ENCODE measurements at places on chromosomes 12 and 14.

GRCh38 chr14:33679461-33680225 is 271.2 kb downstream of the EGLN3 start:
- no peak for DNase-seq

GRCh38 chr14:74599321-74599761 is 12.7 kb downstream of the LTBP2 start:
- no peak for DNase-seq

GRCh38 chr12:131903270-131904255 is 9.1 kb downstream of the ULK1 start:
- DNase-seq = no peak

- DNase-seq = no peak
These were observed 114.1 kb downstream of the PAPOLA start for GRCh38 chr14:96616161-96616721.

DNA sequence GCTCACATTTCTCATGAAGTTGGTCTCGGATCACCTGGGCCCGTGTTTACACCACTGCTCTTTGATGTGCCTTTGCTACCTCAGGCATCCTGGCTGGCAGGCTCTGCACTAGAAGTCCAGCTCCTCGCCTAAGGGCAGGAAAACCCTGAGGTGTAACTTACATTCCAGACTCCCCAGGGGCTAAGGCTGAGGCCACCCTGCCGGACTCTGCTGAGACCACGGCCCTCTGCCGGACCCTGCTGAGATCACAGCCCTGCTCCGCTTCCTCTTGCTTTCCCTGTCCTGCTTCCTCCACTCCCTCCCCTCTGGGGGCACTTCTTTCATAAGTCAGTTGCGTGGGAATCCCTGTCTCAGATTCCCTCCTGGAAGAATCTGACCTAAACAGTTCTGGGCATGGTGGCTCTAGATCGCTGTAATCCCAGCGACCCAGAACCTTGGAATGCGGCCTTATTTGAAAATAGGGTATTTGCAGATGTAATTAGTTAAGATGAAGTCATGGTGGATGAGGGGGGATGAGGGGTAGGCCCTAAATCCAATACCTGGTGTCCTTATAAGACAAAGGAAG is 17.2 kb downstream of the RILPL1 start:
- DNase-seq = no peak

Data from stimulated activated CD4-positive, alpha-beta T cell treated with anti-CD3 and anti-CD28 coated beads, Interleukin-12 subunit alpha, Interleukin-12 subunit beta, amount 100 ng/mL, for 48 hours (primary cell).